Activated CD4-positive, alpha-beta memory T cell treated with anti-CD3 and anti-CD28 coated beads, Interleukin-2, amount 10 ng/mL, durations not matched to agents 7 days and 5 days (primary cell): ENCODE measurements at places on chromosomes 13 and 19.
A peak's percentile ranks its signal among the peaks of the same experiment; 100 is the strongest.

- DNase-seq: no peak
These were observed 99.6 kb upstream of the MCF2L start for GRCh38 chr13:112869202-112870050.

GRCh38 chr19:48842789-48843162, 6.5 kb upstream of the HSD17B14 start:
- DNase-seq: peak; percentile 49

GRCh38 chr19:49775742-49776370, 9.1 kb downstream of the AP2A1 start:
- DNase-seq: no peak

GRCh38 chr13:99610702-99611289, 109.5 kb downstream of the TM9SF2 start:
- no peak for DNase-seq

GRCh38 chr13:32940601-32941000, 75.6 kb upstream of the KL start:
- no peak for DNase-seq

DNA sequence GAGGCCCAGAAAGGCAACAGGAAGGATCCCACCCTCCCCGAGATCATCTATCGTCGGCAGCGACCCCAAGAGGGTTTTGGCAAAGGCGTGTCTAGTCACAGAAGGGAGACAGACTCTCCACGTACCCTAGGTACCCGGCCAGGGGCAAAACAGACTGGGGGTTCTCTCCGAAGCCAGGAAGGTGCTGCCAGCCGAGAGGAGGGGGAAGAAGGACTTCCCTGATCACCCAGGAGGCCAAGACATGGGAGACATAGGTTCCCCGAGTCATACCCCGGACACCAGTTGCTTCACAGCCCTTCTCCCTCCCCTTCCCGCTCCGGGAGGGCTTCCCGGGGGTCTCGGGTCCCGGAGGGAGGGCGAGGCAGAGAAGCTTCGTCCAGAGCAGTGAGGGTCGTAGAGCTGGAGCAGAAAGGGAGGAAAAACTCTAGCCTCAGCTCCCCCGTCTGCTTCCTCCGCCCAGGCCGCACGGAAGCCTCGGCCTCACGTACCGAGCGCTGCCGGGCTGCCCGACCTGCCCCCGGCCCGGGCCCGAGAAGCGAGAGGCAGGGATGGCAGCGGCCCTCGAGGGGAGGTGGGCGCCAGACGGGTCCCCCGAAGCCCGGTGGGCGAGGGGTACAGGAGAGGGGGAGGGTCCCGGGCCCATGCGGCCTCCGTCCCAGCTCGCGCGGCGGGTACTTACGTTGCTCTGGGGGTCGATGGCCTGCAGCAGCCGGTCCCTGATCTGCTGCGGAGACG, 644 bp downstream of the MED26 start:
- DNase-seq: peak; percentile 27

GRCh38 chr19:56946159-56946558, 105.6 kb upstream of the PEG3 start:
- DNase-seq: no peak

- DNase-seq: no peak
These were observed 9.3 kb downstream of the TPT1 start for GRCh38 chr13:45331692-45332035.

DNA sequence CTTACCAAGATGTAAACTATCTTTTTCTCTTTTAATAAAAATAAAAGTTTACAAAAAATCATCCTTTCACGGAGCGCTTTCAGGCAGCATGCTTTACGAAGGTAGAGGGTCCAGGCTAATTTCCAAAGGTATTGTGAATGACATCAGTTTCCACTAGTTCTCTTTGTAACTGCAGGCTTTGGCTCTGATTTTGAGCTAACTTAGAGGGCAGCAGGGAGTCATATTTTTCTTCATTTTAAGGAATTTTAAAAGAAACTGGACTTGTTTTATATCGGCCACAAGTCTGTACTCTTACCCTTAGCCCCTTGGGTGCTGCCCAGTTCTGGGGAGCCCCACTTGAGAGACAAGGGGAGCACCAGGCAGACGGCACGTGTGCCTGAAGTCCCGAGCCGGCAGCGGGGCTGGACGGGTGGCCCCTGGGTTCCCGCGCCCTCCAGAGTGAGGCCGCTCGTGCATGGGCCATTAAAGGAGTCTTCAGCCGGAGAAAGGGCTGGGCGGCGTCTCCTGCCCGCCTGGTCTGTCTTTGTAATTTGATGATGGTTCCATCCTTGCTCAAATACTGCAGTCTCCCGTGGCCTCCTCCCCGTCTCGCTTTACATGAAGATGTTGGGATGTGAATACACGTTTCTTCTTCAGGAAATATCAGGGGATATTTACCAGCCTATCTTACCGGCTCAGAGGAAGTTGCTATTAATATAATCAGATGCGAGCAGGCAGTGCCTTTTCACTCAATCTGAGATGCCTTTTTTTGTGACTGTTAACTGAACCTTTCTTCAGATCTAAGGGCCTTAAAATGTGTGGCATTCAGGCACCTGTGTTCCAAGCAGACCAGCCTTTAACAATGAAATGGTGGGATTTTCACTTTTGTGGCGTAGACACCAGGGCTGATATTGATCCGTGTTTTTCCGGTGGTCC, 67.4 kb downstream of the GGACT start:
- DNase-seq: no peak

- DNase-seq: no peak
These were observed 11.9 kb upstream of the C13orf42 start for GRCh38 chr13:51122868-51123566.

DNA sequence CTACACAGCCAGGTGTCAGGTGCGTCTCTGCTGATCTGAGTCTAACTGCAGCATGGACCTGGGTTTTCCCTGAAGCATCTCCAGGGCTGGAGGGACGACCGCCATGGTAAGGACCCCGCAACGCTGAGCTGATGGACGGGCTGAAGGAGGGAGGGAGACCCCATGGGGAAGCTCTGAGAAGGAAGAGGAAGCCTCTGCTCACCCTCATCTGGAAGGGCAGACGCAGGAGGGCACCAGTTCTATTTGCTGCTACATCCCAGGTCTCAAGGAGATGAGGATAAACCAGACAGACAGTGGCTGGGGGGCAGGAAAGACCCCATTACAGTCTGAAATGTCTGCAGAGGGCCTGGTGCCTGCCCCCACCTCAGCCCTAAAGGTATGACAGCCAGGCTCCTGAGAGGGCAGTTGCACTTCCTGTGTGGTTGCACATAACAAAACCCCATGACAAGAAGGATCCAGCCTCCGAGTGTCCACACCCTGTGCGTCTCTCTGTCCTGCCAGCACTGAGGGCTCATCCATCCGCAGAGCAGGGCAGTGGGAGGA, at the start of gene LILRA2:
Gene LILRA2 (plus strand): TSS at position 461 of the 543 bp plus-strand sequence. CDS start 89 bp downstream, outside the sequence.
- no peak for DNase-seq

- no peak for DNase-seq
These were observed 6.0 kb upstream of the SOX1 start for GRCh38 chr13:112060899-112061366.

- DNase-seq: no peak
These were observed 41.7 kb downstream of the ZNF85 start for GRCh38 chr19:20964798-20965197.

DNA sequence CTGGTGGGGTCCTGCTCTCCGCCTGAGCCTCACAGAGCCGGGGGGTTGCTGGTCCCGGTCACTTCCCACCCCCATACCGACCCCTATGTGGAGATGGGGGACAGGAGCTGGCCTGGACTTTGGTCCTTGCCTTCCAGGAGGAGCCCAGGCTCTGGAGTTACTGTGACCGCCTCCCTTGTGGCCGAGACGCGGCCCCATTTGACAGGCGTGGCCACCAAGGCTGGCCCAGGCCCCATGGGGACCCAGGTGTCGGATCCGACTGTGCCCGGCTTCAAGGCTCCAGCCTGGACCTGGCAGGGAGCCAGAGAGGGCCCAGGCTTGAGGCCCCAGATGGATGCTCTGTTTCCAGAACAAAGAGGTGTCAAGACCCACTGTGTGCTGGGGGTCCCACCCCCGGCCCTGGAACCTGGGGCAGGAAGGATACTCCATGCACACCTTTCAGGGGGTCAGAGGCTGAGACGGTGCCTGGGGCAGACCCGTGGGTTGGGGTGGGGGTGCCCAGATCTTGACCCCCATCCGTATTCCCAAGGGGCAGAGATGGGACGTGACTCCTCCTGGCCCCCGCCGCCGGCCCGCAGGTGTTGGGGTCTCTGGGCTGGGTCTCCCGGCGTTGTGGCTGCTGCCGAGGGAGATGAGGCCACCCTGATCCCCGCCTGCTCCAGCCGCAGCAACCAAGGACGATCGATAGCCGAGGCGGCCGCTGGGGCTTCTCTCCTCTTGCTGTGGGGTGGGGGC, 47.8 kb upstream of the TCF3 start:
- no peak for DNase-seq
